Activated CD8-positive, alpha-beta memory T cell treated with anti-CD3 and anti-CD28 coated beads, Interleukin-2, amount 10 ng/mL, durations not matched to agents 7 days and 5 days (primary cell): ENCODE measurements at places on chromosomes 13 and 19. TPM values are rescaled to one million over a fixed set of nuclear protein-coding genes. Genes with fewer than 3 reads are reported as not detected.

GRCh38 chr19:24071078-24071477 lies 15.9 kb upstream of the ZNF254 start:
- no peak for DNase-seq

The PABPC3 gene
- total RNA-seq, result 0.52 TPM

GRCh38 chr19:54281007-54281728 lies at the start of gene LILRB2:
TSS of gene LILRB2 (minus strand) at chr19:54281110. CDS start at chr19:54280496, 614 bp downstream.
- DNase-seq, result peak; percentile 26

The UNC13A gene
- total RNA-seq, result 0.02 TPM

DNA sequence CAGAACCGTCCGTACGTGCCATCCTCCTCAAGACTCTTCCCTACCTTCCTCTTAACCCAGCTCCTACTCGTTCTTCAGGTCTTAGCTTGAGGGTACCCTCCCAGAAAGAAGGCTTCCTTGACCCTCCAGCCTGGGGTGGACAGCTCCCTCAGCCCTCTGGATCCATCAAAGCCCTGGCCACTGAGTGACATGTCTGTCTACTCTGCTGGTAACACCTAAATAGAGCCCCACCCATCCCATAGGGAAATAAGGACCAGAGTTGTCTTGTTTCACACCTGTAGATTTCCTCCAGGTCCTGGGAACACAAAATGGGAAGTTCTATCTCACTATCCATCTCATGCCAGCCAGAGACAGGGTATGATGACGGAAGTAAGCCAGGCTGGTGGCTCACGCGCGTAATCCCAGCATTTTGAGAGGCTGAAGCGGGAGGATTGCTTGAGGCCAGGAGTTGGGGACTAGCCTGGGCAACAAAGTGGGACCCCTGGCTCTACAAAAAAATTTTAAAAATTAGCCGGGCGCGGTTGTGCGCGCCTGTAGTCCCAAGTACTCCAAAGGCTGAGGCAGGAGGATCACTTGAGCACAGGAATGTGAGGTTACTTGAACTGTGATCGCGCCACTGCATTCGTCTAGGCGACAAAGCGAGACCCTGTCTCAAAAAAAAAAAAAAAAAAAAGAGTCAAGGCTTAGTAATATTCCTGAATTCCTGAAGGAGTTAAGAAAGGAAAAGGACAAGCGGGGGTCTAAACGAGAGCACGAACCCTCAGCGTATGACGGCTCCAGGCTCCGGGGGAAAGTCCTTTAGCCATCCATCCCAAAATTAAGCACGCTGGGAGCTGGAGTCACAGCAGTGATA lies 566 bp upstream of the CCDC97 start:
- DNase-seq, result no peak

DNA sequence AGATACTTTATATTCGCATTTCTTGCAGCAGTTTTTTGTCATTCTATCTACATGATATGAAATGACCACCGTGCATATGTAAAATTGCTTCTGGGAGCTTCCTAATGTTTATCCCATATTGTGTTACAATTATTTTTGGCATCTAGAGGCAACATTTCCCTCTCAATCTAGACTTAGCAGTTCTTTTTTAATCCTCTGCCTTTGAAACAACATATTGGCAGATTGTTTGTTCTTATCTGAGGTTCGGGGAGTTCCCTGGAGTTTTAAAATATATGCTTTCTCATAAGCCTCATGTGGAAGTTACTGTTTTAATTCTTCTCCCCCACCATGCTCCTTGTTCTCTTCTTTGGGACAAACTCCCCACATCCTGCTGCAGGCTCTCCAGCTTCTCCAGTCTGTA lies 130.1 kb upstream of the SLC10A2 start:
- no peak for DNase-seq
